Fibroblast of the aortic adventitia (primary cell): ENCODE measurements at places on chromosomes 5 and 9. TPM values are rescaled to one million over a fixed set of nuclear protein-coding genes. Genes with fewer than 3 reads are reported as not detected.

Gene NACC2
- 17.4 and 27.1 TPM in 2 replicates for total RNA-seq

Gene CAMK4
- 2.9 and 5.4 TPM in 2 replicates for total RNA-seq

Gene INSL4
- not detected in 2 replicates for total RNA-seq

Gene GRM6
- not detected in 2 replicates for total RNA-seq

Gene TMEM250
- 46.1 and 87.9 TPM in 2 replicates for total RNA-seq

Gene NDOR1
- 8.5 and 8.6 TPM in 2 replicates for total RNA-seq

Gene IFNA4
- total RNA-seq = not detected in 2 replicates

Gene DDX4
- total RNA-seq = not detected in 2 replicates

Gene CD274
- total RNA-seq = 0.33 and 1.1 TPM in 2 replicates

Gene FBXL7
- 12.4 and 12.6 TPM in 2 replicates for total RNA-seq

Gene TCF7
- total RNA-seq = 1.1 and 16.8 TPM in 2 replicates

Gene HTR4
- total RNA-seq = 0.18 TPM in 1 of 2 replicates, not detected in the other

Gene GDA
- 0.90 TPM in 1 of 2 replicates, not detected in the other for total RNA-seq

Gene DRD1
- 0.18 TPM in 1 of 2 replicates, not detected in the other for total RNA-seq

Gene NKD2
- 0.81 TPM in 1 of 2 replicates, not detected in the other for total RNA-seq

Gene CRB2
- total RNA-seq = 0.08 TPM in 1 of 2 replicates, not detected in the other

Gene HDHD3
- 7.8 and 9.5 TPM in 2 replicates for total RNA-seq

Gene ABO
- not detected in 2 replicates for total RNA-seq

Gene PCDHGA2
- total RNA-seq = 2.5 and 3.9 TPM in 2 replicates

Gene PGM5
- total RNA-seq = 8.0 and 13.5 TPM in 2 replicates

Gene ADAMTS13
- 1.4 and 2.1 TPM in 2 replicates for total RNA-seq
